ENCODE measurements at places on chromosomes 2 and 18.

- no peak for DNase-seq
Observed at GRCh38 chr18:37527395-37527794, 38.2 kb downstream of the CELF4 start.

DNA sequence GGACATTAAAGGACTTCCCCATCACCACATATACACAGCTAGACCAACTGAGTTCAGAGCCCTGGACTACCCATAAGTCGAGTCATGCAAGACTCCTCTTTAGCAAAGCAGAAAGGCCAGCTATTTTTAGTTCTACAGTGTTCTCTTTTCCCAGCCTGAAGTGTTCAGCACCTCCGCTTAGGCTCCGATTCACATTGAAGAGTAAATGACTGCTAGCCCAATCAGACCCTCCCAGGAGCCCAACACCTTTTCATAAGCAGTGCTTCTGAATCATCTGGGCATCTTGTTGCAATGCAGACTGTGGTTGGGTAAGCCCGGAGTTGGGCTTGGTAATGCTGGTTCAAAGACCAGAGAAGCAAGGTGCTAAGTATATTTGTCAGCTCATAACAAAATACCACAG lies 138.6 kb upstream of the MSH6 start:
- no peak for DNase-seq

DNA sequence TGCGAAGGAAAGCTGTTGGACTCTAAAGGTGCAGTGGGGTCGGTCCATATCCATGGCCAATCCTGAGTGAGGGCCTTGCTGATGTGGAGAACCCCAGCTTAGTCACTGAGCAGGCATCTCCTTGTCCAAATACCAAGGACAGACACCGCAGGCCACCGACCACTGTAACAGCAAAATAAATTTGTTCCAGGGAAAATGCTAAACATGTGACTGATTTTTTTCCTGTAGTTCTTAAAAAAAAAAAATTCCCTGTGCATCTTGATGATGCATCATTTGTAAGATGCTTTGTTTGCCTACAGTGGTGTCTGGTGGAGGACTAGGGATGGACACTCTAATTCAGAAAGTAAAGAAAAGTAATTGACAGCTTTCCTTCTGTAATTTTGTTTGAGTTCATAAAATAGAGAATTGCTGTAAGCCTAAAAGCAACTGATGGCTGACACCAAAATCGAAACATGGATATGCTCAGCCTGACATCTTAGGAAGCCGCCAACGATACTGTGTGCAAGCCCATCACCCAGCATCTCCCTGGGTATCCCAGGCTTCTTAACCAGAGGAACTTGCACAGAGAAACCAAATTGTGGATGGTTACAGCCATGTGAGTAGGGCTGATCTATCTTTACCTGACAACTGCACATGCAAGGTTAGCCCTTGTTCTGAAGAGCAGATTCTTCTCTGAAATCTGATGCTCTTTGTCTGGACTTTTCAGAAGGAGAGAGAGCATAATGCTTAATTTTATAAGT lies 188.6 kb downstream of the ARL4C start:
- no peak for DNase-seq

DNA sequence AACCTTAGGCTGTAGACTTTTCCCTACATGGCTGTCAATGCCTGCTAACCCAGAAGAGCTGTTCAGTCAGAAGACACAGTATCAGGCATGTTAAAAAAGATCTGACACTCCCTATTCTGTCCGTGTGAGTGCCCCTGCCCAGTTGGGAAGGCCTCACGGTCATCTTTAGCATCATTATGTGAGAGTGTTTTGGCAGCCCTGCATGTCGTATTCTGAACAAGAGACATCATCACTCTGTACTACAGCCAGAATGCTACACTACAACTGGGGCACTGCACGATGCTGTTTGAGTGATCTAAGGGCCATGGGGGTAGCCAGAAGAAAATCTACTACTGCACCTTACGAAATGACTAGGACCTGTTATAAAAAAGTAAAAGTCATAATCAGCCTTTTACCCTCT lies 67.2 kb downstream of the GREB1L start:
- no peak for DNase-seq

GRCh38 chr18:60549338-60549960 lies 176.9 kb upstream of the MC4R start:
- no peak for DNase-seq

DNA sequence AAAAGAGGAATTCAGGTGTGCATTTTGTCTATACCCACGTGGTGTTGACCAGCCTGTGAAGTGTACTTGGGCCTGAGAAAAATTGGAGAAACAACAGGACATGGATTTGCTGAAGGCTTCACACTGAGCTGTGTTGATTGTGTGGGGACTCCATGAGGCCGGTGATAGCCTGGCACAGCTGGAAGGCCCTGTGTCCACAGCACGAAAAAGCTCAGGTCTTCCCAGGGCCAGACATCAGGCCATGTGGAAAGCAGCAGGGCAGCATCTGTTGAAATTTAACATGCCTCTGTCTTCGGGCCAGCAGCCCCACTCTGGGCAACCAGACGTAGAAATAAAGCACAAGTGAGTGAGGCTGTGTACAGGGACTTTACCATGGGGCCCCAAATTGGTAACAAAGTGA lies 84.1 kb downstream of the HS6ST1 start:
- no peak for DNase-seq

DNA sequence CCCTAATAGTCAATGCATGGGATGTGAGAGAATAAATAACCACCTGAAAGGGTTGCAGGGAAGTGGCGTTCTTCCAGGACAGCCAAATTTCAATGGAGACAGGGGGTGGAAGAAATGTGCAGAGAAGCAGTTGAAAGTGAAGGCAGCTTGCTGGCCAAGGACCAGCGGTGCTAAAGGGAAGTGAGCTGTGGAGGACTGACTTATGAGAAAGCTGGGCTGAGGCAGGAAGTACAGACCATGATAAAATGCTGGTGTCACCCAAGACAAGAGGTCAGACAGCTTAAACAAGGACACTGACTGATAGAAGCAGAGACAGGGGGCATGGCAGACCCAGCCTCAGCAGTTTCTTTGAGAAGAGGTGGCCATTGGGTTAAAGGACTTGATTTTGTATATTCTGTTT lies 106.7 kb downstream of the DTNB start:
- no peak for DNase-seq

GRCh38 chr2:189267491-189267890 lies 87.9 kb upstream of the COL5A2 start:
- DNase-seq, result no peak

- no peak for DNase-seq
Observed at GRCh38 chr2:240326246-240326645, 109.2 kb upstream of the GPC1 start.

GRCh38 chr2:82525744-82526143 lies 1933.3 kb downstream of the SUCLG1 start:
- DNase-seq, result no peak

DNA sequence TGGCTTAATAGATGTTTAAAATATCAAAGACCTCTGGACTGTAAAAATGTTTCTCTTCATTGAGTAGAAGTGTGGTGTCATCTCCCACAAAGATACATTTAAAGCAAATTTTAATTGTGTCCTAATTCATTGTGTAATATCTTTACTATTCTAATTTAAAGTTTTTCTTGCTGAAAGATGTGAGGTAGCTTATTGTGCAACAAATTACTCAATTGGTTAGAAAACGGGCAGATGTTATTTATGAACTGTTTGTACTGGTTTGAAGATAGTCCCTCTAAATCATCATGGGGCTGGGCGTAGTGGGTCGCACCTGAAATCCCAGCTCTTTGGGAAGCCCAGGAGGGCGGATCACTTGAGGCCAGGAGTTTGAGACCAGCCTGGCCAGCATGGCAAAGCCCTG lies 65.3 kb downstream of the CYBRD1 start:
- DNase-seq, result no peak

DNA sequence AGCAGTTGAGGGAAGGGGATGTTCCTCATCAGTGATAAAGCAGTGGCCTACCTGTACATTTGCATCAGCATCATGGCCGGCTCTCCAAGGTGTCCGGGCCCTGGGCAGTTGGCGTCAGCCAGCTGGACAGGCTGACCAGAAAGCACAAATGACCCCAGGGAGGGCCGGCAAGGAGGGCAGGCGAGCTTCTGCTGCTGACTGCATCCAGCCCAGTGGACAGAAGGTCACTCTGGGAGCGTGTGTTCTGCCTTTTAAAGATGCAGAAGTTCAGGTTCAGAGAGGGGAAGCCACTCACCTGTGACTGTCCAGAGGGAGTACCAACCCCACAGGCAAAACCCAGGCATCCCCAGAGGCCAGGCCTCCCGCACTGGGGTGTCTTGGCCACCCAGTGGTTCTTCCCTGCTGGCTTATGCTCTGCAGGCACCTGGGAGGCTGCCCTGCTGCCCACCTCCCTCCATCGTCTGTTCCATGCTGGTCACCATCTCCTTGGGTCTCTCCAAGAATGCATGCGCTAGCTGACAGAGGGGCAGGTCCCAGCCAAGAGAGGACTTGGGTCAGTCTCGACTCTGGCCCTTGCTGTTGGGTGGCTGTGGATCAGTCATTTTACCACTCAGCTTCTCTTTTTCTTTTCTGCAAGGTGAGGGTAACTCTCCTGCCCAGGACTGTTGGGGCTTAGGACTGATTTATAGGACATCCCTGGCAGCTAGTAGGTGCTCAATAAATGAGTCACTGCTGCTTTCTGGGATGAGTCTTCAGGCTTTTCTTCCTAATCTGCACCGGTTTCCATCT lies 89.9 kb downstream of the INHBB start:
- no peak for DNase-seq

- no peak for DNase-seq
Observed at GRCh38 chr2:162573288-162573687, 229.4 kb downstream of the GCA start.

DNA sequence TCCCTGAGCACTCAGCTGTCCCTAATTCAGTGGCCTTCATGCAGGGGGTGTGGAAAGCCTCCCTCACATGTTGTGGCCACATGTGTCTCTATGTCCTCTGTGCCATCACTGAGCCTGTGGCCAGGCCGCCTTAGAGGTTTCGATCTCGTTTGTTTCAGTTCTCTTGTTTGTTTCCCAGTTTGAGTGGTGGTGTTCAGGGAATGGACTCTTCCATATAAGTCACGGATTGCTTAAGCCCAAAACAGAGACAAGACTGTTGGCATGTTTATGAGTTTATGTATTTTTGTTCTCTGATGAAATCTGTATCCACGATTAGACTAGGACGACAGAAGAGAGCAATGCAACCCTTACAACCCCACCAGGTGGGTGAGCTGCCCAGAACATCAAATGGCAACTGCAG lies 134.5 kb downstream of the CCBE1 start:
- no peak for DNase-seq

DNA sequence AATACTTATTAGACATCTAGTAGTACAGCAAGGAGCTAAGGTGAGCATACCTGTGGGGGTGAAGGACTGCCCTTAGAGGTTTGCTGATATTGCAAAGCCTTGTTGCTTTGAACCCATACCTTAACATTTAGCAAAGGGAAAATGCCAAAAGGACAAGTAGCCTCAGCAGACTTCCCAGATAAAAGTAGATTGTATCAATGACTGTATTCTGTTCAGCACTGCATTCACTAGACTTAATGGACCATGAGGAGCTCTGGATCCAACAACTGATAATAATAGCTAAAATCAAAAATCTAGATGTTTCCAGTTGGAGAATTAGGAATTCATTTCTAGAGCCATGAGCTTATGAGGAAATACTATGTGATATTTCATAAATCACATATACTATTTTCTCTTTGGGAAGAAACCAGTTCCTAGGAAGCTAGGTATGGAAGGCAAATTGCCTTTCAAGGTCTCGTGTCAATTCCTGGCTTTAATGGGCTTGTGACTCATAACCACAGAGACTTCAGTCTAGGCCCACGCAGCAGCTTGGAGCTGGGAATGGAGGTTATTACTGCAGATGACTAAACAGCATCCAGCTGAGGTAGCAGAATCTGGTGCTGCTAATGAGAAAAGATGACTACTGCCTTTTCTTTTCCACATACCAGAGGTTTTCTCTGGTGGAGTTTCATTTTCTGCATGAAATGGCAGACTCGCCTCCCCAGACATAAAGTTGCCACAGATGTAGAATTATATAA lies 191.2 kb upstream of the NABP1 start:
- no peak for DNase-seq

GRCh38 chr2:38930600-38930999 lies 40.9 kb downstream of the ARHGEF33 start:
- no peak for DNase-seq

GRCh38 chr2:46066116-46066515 lies 231.1 kb upstream of the EPAS1 start:
- DNase-seq, result no peak

Data from posterior cingulate gyrus (tissue), 11 donors.